ENCODE measurements at places on chromosomes 13 and 19. TPM values are rescaled to one million over a fixed set of nuclear protein-coding genes. Genes with fewer than 3 reads are reported as not detected.

DNA sequence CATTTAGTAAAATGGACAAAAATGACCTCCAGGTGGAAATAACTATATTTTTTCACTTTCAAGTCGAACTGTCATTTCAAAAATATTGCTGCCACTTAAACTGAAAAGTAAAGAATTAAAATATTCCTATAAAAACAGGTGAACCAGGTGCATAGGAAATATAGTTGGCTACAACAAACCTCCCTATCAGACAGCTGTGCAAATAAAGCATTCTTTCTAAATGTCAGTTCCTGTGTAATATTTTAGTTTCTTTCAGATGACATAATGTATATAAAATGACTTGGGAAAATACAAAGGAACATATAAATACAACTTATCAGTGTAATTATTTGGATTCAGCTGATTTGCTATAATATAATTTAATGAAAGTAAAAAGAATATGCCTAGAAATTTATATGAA lies 403.5 kb upstream of the GPC6 start:
- DNase-seq: no peak

DNA sequence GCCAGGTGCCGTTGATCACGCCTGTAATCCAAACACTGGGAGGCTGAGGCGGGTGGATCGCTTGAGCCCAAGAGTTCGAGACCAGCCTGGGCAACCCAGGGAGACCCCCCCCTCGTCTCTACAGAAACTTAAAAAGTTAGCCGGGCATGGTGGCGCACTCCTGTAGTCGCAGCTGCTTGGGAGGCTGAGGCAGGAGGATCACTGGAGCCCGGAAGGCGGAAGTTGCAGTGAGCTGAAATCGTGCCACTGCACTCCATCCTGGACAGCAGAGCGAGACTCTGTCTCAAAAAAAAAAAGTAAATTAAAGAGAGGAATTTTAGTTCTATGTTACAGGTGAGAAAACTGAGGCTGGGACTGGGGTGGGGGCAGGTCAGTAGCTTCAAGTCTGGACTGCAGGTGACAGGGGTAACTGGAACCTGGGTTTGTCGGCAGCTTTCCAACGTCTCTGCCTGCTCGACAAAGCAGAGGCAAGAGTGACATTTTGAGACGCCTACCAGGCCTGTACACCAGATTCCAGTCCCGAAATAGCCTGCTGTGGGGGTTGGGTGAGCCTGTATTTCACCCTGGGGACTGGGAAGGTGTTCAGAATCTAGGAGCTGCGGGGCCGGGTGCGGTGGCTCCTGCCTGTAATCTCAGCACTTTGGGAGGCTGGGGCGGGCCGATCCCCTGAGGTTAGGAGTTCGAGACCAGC lies 1.2 kb downstream of the SELENOW start:
- DNase-seq: no peak

DNA sequence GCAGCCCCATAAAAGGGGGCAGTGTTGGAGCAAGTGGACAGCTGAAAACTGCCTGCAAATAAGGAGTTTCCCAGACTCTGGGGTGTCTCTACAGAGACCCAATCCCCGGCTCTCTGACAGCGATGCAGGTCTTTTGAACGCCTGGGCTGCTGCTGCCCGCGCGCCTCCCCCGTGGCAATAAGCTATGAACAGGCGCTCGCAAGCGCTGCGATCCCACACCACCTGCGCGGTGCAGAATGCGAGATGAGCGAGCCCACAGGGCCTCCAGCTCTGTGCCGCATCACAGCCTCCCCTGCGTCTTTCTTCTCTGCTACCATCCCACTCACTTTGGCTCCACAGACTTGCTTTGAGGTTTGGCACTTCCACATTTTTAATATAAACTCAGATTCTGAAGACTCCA lies 62.3 kb downstream of the KCTD15 start:
- no peak for DNase-seq

DNA sequence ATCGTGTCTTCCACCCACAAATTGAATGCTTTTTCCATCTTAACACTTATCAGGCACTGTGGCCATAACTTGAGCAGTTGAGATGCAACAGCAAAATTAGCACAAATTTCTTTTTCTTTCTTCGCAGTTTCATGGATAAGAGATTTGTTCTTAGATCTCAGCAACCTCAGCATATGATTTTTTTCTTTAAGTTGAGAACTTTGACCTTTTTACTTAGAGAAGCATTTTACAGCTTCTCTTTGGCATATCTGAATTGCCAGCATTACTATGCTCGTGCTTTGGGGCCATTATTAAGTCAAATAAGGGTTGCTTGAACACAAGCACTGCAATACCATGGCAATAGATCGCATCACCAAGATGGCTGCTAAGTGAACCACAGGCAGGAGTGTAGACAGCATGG lies 16.1 kb downstream of the USPL1 start:
- DNase-seq: no peak

DNA sequence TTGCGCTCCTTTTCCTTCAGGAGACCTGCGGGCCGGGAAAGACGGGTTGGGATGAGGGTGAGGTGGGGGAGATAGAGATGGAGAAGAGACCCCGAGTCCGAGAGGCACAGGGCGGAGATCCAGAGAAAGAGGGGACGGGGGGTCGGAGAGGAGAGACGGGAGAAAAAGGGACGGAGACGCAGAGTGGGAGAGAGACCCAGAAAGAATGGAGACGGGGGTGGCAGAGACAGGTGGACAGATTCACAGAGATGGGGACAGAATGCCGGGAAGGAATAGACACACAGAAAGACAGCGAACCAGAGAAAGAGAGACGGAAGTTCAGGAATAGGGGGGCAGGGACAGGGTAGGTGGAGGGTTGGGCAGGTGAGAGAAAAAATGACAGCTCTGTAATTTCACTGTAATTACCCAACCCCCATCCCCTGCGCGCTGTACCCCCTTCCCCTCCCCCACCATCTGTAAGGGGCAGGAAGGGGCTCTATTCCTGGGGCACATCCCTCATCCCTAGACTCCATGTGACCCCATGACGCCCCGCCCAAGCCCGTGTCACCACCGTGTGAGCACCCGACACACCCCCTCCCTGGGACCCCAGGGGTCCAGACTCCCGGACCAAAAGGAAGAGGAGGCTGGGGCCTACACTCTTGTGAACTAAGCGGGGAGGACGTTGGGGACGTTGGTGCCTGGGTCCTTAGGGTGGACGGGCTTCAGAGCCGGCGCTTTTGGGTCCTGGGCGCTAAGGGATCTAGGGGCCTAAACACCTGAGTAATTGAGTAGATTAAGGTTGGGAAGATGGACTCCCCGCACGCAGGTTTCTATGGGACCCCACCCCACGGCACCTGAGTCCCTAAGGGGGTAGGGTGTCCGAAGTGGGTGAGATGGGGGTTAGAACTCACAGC lies 967 bp downstream of the DBP start:
- DNase-seq: no peak

- DNase-seq: no peak
Measured at GRCh38 chr13:37914781-37915391, 45.3 kb upstream of the TRPC4 start.

- no peak for DNase-seq
Measured at GRCh38 chr19:45847663-45848062, 15.3 kb downstream of the SYMPK start.

- no peak for DNase-seq
Measured at GRCh38 chr13:75468098-75468497, 13.9 kb downstream of the TBC1D4 start.

GRCh38 chr19:2038284-2039088 lies 12.6 kb downstream of the MKNK2 start:
- no peak for DNase-seq

GRCh38 chr13:49995625-49996101 lies 1.2 kb upstream of the TRIM13 start:
- peak; percentile 33 for DNase-seq

GRCh38 chr13:83216479-83217245 lies 665.6 kb downstream of the SLITRK1 start:
- no peak for DNase-seq

DNA sequence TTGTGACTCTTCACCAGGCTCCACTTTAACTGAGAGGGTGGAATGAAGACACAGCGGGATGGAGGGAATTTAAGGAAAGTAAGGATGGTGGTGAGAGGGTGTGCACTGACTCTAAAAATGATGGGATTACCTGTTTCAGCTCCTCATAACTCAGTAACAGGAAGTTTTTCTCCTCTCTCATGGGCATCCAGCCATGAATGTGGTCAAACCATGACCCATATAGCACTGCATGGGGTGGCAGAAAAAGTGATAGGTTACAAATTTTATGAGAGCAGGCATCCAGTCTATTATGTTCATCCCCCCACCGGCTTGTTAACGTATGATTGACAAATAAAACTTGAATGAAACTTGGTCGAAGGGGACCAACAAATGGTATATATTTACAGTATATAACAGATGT lies 7.2 kb downstream of the SULT2A1 start:
- no peak for DNase-seq

- DNase-seq: no peak
Measured at GRCh38 chr19:55667958-55668357, 7.1 kb upstream of the EPN1 start.

DNA sequence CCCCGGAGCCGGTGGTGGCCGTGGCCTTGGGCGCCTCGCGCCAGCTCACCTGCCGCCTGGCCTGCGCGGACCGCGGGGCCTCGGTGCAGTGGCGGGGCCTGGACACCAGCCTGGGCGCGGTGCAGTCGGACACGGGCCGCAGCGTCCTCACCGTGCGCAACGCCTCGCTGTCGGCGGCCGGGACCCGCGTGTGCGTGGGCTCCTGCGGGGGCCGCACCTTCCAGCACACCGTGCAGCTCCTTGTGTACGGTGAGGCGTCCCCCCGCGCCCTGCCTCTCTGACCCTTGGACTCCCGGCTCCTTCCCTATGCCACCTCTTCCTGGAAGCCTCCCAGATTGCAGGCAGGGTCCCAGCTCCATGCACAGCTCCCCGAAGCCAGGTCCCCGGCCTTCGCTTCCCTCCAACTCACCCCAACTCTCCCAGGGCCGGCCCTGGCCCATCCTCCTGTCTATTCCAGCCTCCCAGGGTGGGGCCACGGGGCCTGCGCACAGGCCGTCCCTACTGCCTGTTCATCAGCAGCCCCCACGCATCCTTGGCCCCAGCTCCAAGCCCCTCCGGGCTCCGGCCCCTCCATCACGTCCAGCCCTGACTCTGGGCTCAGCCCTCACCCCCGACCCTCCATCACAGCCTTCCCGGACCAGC lies 1.7 kb downstream of the MADCAM1 start:
- no peak for DNase-seq

- no peak for DNase-seq
Measured at GRCh38 chr13:113402471-113403254, 38.7 kb upstream of the GRTP1 start.

DNA sequence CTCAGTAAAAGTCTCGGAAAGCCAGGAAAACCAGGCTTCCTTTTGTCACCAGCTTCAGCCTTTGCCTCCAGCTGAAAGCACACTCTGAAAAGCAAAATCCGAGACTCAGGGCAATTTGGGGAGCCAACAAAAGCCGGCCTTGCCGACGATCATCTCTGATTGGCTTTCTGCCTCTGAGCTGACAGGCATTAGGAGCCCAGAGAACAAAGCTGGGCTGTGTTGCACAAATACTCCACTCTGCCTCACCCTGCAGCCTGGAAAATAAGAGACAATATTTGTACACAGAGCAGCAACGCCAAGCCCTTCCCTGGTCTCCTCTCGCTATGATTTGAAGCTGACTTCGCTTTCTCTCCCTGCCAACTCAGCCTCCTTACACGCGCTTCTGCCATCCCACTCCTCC lies 46.9 kb downstream of the CACNA1A start:
- no peak for DNase-seq

- DNase-seq: no peak
Measured at GRCh38 chr13:69970520-69970919, 137.1 kb upstream of the ATXN8OS start.

GRCh38 chr13:28805193-28805819 lies 14.8 kb upstream of the MTUS2 start:
- DNase-seq: peak; percentile 14

GRCh38 chr13:46561691-46562090 lies 8.7 kb downstream of the LRCH1 start:
- no peak for DNase-seq

DNA sequence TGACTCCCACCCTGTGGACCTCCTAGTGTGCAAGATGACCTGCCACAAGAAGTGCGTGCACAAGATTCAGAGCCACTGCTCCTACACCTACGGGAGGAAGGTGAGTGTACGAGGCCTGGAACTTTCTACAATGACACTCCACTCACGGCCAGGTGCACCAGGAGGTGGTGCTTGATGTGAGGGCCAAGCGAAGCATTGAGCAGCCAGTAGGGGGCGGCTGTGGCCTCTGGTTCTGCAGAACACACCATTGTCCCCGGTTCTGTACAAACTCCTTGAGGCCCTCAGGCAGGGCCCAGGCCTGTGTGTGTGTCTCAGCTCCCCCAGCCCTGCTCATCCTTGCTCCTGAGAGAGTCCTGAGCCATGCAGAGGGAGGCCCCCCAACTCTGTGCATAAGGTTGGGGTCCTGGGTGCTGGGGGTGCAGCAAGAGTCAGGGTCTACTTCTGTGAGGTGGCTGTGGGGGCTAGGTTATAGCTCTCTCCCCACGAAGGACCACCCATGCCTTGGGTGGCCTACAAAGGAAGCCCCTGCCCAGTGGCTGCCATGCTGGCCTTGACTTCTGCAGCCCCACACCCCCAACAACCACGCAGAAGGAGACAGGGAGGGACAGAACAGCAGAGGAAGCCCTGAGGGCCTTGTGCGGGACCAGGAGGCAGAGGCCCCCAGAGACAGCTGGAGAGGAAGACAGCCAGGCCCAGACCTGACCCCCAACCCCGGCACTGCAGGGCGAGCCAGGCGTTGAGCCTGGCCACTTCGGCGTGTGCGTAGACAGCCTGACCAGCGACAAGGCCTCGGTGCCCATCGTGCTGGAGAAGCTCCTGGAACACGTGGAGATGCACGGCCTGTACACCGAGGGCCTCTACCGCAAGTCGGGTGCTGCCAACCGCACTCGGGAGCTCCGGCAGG lies 9.7 kb upstream of the USE1 start:
- DNase-seq: peak; percentile 44

GRCh38 chr13:28705461-28706083 lies 13.2 kb downstream of the SLC46A3 start:
- DNase-seq: no peak

GRCh38 chr19:34972163-34972705 lies 8.2 kb upstream of the ZNF792 start:
- DNase-seq: no peak

GRCh38 chr19:9296336-9296735 lies 13.3 kb downstream of the ZNF699 start:
- no peak for DNase-seq

STAP2 gene
- total RNA-seq: 2.0 TPM

METTL21C gene
- total RNA-seq: not detected

YJEFN3 gene
- total RNA-seq: 4.0 TPM

UGGT2 gene
- 0.63 TPM for total RNA-seq

ZNF709 gene
- 4.7 TPM for total RNA-seq

OR1M1 gene
- not detected for total RNA-seq

COLGALT1 gene
- 55.4 TPM for total RNA-seq

CEACAM1 gene
- total RNA-seq: not detected

CRX gene
- total RNA-seq: not detected

LILRA1 gene
- total RNA-seq: 1.4 TPM
